Stimulated activated CD4-positive, alpha-beta T cell treated with anti-CD3 and anti-CD28 coated beads, Interleukin-15, amount 100 ng/mL, for 24 hours (primary cell): ENCODE measurements at places on chromosomes 11 and 22.
A peak's percentile ranks its signal among the peaks of the same experiment; 100 is the strongest.

DNA sequence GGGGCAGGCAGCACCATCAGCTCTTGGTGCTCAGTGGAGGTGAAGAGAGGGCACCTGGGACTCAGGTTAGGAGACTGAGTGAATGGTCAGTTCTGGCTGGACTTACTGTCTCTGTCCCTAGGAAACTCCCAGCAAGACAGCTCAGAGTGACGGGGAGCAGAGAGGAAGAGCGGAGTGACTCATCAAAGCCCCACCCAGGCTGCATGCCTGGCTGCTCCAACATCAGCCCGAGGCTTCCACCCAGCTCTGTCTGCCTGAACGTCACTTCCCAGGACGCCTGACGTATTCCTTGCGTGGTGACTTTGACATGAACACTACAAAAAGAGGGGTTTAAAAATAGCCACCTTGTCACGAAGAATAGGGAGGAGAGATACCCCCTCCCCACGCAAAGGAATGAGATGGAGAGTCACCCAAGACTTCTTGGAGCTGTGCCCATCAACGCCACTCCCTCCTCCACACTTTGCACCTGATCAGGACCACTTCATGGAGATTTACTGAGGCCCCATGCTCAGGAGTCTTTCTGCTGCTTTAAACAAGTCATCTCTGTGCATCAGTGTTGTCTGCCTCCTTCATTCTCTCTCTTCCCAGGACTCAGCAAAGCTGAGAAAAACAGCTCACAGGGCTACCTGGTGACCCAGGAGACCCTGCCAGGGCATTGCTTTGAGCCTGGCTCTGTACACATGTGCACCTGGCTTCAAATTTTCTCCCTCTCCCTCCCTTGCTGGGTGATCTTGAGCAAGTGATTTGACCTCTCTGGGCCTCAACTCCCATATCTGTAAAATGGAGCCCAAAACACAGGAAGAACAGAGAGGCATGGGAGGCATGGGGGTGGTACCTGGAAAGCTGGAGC, 83.1 kb downstream of the MN1 start:
- DNase-seq: no peak

DNA sequence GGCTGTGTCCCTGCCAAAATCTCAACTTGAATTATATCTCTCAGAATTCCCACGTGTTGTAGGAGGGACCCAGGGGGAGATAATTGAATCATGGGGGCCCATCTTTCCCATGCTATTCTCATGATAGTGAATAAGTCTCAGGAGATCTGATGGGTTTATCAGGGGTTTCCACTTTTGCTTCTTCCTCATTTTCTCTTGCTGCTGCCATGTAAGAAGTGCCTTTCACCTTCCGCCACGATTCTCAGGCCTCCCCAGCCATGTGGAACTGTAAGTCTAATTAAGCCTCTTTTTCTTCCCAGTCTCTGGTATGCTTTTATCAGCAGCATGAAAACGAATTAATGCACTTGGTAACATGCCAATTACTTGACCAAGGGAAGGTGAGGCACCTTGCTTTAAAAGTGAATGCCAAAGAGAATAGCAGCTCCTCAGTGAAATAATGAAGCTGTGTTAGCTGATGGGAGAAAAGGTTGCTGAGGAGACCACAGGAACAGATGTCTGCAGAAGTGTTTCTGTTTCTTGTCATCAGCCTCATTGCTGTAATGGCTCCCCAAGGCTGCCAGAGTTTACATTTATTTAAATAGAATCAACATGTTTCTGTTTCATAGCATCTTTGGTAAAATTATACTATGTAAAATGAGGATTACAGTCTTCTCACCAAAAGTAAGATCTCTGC, 89.0 kb upstream of the CD44 start:
- DNase-seq: no peak

DNA sequence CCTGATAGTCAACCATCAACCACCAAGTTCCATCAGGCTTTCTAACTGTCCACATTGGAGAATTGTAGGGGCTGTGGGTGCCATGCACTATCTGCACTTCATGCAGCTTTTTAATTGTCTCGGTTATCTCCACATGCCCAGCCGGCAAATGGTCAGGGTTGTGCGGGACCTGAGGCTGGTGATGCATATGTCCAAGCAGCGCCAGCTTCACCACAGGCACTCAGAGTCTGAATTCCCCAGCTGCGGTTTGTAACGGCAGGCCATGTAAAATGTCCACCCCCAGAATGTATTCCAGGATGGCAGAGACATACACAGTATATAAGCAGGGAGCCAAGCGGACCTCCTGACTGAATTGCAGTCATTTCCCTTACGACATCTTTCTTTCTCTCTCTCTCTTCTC, 435.6 kb downstream of the DYNC2H1 start:
- DNase-seq: no peak

- DNase-seq: no peak
Measured at GRCh38 chr11:128667873-128668272, 26.0 kb upstream of the FLI1 start.

- DNase-seq: no peak
Measured at GRCh38 chr11:27215471-27216269, 147.3 kb downstream of the CCDC34 start.

DNA sequence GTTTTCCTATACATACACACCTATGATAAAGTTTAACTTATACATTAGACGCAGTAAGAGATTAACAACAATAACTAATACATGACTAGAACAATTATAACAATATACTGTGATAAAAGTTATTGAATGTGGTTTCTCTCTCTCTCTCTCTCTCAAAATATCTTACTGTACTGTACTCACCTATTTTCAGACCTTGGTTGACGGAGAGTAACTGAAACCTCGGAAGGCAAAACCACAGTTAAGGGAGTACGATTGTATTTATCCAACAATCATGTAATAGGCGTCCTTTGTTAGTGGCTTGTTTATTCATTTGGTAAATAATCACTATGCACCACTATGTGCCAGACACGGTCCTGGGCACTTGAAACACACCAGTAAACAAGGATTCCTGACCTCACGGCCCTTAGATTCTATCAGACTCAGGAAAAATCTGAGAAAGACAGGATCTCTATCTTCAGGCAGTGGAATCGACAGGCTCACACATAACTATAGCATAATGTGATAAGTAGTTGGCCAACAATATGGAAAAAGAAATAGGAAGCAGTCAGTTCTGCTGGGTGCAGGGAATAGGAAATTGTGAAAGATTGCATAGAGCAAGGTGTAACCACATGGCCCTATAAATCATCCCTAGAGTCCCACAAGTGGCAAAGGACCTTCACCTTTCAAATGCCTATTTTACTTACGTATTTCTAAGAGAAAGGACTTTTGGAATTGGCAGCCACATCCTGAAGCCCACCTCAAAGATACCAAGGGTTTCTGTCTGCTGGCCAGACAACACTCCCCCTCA, 12.0 kb downstream of the ETS1 start:
- DNase-seq: no peak

GRCh38 chr22:47225080-47225930, 462.9 kb downstream of the TBC1D22A start:
- no peak for DNase-seq

- DNase-seq: no peak
Measured at GRCh38 chr11:93652679-93653078, 8.8 kb upstream of the CEP295 start.

GRCh38 chr11:20238712-20239111, 78.4 kb upstream of the DBX1 start:
- DNase-seq: no peak

GRCh38 chr11:55970935-55971334, 1.2 kb upstream of the OR10AG1 start:
- DNase-seq: no peak

- no peak for DNase-seq
Measured at GRCh38 chr11:125108469-125108868, 3.0 kb downstream of the TMEM218 start.

- DNase-seq: no peak
Measured at GRCh38 chr11:30411383-30411782, 88.5 kb downstream of the ARL14EP start.

DNA sequence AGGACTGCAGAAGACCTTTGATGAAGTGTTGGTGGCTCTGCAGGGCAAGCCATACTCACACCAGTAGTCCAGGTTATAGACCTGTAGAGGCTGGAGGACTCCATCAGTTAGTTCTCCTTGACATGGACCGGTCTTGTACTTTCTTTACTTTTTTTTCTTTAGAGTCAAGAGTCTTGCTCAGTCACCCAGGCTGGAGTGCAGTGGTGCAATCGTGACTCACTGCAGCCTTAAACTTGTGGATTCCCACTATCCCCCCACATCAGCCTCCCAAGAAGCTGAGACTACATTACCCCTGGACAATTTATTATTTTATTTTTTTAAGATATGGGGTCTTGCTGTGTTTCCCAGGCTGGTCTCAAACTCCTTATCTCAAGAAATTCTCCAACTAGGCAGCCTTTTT, 49.6 kb upstream of the E2F8 start:
- no peak for DNase-seq

DNA sequence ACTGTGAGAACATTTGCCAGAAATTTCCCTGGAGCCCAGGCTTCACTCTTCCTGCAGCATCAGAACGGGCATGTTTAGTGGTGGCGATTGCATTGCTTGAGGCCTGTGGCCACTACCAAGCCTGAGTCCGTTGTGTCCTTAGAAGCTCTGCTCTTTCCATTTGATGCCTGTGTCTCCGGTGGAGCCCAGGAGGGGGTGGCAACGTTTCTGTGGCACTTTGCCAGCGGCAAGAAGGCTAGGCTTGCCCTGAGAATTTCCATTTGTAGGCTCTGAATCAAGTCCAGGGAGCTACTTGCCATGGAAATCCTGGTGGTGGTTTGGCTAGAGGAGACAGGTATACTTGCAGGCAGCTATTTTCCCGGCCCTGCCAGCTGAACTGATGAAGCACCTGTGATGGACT, 47.1 kb downstream of the ADAMTS8 start:
- no peak for DNase-seq

DNA sequence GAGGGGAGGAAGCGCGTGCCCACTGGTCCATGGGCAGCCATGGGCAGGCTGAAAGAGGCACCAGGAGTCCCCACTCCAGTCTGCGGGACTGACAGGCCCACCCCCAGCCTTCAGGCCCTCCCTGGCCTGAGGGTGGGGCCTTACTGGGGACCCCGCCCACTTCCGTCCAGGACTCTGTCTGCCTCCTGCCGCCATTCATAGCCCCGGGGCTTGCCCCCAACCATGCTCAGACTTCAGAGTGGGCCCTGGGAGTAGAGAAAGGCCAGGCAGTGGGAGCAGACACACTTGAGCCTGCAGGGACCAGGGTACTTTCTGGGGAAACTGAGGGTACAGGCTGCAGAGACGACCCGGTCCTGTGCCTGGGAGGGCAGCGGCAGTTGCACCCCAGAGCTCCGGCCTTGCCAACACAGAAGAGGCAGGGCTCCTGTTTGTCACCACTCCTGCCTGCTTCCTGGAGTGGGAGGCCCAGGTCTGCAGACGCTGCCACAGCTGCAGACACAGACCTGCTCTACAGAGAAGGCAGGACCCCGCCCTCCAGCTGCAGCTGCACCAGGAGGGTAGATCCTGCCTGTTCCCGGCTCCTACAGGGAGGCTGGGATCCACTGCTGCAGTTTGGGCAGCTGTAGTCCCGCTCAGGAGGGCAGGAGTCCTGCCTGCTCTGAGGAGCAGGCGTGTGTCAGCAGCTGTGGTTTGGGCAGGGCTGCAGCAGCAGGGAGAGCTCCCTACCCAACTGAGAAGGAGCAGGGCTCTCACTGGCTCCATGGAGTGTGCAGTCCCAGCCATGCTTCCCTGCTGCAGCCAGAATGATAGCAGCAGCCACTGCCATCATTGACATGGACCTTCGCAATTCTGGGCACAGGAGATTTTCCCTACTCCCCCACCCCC, 387.9 kb upstream of the ANO3 start:
- no peak for DNase-seq

GRCh38 chr22:24968066-24968561, 15.6 kb downstream of the KIAA1671 start:
- no peak for DNase-seq

- no peak for DNase-seq
Measured at GRCh38 chr22:24145446-24146193, 35.7 kb upstream of the SUSD2 start.

DNA sequence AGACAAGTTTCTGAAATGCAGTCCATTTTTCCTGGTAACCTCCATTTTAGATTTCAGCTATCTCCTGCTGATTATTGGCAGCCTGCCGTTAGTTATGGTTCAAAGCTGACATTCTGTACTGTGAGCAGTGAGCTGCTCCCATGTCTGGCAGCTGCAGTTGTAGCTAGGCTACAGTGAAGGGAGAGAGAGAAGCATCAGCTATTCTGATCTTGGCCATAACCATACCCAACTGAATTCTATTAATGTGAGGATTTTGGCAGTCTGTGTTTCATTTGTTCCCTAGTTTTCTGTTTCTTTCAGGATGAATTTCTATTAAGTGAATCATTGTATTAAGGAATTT, 33.4 kb downstream of the SIK2 start:
- no peak for DNase-seq

DNA sequence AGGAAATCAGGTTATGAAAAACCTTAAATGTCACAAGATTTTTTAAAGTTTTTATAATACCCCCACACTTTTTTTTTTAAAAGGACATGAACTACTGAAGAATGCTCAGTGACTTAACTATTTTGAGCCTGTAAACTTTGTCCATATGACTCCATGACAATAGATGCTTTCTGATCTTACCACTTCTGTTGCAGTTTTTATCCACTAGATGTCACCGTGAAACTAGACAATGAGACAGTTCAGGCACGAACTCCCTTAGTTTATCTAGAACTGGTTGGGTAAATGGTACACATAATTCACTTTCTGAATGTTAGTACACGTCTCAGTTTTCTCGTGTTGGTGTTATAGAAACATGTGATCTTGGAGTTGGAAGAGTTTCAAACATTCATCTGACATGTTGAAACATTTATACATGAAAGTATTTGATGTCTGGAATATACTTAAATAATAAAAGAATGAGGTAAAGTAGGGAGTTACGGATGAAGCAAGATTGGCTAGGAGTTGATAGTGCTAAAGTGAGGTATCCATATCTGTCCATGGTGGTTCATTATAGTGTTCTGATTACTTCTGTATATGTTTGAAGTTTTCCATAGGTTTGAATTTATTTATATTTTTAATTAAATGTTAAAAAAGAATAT, 8.1 kb downstream of the CCDC15 start:
- no peak for DNase-seq

DNA sequence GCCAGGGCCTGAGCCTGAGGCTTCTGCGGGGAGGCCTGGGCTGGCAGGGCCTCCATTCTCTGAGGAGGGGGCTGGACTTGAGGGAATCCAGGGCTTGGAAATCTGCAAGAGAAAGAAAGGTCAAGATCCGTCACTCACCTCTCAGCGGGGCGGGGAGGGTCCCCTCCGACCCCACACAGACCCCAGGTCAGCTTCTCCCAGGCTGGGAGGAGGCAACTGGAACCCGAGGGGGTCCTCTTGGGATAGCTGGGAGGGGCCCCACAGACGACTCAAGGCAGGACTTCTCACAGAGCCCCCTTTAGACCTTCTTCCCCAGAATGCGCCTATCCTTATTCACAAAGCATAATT, 11.0 kb downstream of the TNKS1BP1 start:
- no peak for DNase-seq

DNA sequence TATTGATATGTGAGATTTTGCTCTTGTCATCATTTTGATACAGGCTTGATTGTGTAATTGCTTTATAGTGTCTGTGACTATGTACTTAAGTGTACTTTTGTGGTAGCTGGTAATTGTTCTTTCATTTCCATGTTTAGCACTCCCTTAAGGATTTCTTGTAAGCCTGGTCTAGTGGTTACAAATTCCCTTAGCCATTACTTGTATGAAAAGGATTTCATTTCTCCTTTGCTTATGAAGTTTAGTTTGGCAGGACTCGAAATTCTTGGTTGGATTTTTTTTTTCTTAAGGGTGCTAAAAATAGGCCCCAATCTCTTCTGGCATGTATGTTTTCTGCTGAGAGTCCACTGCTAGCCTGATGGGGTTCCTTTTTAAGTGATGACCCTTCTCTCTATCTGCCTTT, 346.8 kb downstream of the JRKL start:
- DNase-seq: no peak

- peak; percentile 49 for DNase-seq
Measured at GRCh38 chr22:42933485-42934091, 76.5 kb upstream of the ARFGAP3 start.
